ENCODE measurements at places on chromosomes 13 and 19. TPM values are rescaled to one million over a fixed set of nuclear protein-coding genes. Genes with fewer than 3 reads are reported as not detected.
A peak's percentile ranks its signal among the peaks of the same experiment; 100 is the strongest.

The FBN3 gene
- 0.32 TPM for total RNA-seq

The KCTD4 gene
- total RNA-seq, result 0.12 TPM

The ATP8B3 gene
- 0.19 TPM for total RNA-seq

The RFX1 gene
- total RNA-seq, result 12.8 TPM

The SIGLECL1 gene
- total RNA-seq, result not detected

The POU2F2 gene
- total RNA-seq, result 0.65 TPM

The NLRP5 gene
- total RNA-seq, result not detected

The KRTDAP gene
- total RNA-seq, result not detected

The ZNF578 gene
- 4.7 TPM for total RNA-seq

The BST2 gene
- 28.6 TPM for total RNA-seq

The IGFL1 gene
- total RNA-seq, result not detected

The SOHLH2 gene
- total RNA-seq, result not detected

GRCh38 chr13:111005808-111006505 is 91.1 kb upstream of the ANKRD10 start:
- peak; percentile 80 for DNase-seq
- H3K4me3 ChIP-seq, result no peak overlapping the region
- H3K36me3 ChIP-seq, result no peaks in the 10 kb centered on the region
- no peaks in the 10 kb centered on the region for H3K27me3 ChIP-seq
- H3K27ac ChIP-seq, result peak overlapping the region; percentile 89

DNA sequence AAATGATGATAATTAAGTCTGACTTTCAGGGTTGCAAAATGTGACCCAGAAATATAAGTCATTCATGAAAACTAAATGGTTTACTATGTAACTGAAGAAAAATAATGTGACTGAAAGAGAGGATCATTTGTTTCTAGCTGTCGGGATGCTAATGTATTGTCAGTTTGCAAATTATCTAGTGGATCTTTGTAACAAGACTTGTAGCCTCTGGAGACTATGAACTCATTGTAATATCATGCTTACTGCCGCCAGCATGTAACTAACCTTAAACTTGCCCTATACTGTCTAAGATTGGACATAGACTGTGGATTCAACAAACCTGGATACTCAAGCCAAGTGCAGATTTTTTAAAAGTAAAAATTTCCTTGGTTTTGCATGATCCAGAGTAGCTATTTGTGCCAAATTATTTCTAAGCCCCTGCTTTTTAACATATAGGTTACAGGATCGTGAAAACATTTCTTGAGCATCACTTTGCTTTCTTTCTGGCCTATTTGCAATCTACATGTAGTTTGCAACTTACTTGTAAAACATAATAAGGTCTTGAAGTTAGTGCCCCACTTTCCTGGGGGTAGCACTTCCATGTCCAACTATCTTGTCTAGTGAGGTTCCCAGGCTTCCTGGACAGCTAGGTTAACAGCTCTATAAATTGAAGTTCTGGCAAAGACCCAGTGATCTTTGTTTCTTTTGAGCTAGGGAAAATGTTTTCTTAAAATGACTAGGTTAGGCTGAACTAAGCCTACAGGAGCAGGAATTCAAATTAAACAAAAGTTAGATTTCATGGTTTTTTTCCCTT is 3.3 kb upstream of the POSTN start:
- no peak overlapping the region for H3K27ac ChIP-seq
- H3K4me3 ChIP-seq, result no peak overlapping the region
- no peaks in the 10 kb centered on the region for H3K36me3 ChIP-seq
- H3K27me3 ChIP-seq, result no peaks in the 10 kb centered on the region

DNA sequence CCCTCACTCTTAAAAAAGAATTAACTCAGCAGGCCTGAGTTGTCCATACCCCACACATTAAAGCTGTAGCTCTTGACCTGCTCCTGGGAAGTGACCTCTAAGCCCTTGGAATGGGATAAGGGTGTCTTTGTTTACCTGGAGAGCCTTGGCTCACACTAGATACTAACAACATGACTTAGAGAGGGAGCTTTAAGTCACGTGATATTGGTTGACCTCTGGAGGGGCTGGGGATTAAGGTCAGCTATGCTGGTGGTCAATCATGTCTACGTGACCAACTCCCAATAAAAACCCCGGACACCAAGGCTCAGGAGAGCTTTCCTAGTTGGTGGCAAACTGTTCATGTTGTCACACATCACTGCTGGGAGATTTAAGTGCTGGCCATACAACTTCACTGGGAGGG is 2.9 kb downstream of the NWD1 start:
- no peaks in the 10 kb centered on the region for H3K27me3 ChIP-seq
- no peak for DNase-seq
- H3K4me3 ChIP-seq, result no peak overlapping the region
- H3K27ac ChIP-seq, result no peak overlapping the region

DNA sequence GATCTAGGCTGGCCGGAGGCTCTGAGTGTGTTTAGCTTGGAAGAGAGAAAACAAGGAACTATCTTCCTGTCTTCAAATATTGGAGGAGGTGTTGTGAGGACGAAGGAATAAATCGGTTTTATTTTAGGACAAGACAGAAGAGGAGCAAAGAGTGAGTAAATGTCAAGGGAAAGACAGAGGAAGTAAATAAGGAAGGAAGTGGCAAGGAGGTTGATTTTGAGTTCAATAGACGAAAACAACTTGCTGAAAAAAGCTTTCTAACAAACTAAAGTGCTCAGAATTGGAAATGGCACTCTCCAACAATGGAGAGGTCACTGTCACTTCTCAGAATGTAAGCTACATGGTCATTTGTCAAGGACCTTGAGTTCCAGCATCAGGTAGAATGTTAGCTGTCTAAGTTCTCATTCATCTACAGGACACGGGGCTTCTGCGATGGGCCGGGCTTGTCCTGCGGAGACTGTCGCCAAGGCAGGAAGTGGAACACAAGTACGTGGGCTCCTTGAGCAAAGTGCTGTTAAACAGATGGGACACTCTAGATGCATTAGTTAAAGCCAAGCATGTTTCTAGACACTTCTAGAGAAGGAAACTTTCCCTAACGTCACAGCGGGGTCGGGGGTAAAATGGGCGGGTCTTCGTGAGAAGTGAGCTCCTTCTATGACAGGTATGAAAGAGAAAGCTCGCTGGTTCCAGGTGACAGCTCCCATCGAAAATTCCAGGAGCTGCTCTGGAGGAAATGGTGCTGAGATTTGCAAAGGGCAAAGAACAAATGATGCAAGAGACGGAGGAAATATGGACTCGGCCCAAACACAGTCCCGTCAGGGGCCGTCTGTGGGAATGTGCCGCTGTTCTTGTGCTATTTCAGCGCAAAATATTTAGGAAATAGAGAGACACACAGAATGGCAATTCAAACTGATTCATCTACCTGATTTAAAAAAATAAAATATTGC is 103.9 kb upstream of the UBL3 start:
- DNase-seq, result no peak
- no peaks in the 10 kb centered on the region for H3K36me3 ChIP-seq
- H3K4me3 ChIP-seq, result no peak overlapping the region
- H3K27ac ChIP-seq, result no peak overlapping the region

DNA sequence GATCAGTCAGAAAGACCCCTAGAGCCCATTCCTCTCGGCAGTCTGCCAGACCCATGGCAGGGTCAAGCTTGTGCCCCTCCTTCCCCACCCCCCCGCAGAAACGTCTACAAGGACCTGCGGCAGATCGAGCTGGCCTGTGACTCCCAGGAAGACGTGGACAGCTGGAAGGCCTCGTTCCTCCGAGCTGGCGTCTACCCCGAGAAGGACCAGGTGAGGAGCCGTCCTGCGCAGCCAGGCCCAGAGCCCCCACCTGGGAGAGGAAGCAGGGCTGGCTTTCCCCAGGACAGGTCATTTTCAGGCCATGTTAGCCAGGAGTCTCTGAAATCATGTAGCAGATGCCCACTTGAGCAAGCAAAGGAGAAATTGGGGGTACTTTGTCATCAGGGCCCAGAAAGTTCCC is 12.3 kb downstream of the TMED1 start:
- peaks cover 89% of the 10 kb centered on the region for H3K36me3 ChIP-seq
- no peaks in the 10 kb centered on the region for H3K27me3 ChIP-seq
- DNase-seq, result no peak
- no peak overlapping the region for H3K27ac ChIP-seq
- H3K4me1 ChIP-seq, result no peaks in the 10 kb centered on the region
- no peak overlapping the region for H3K4me3 ChIP-seq

- H3K36me3 ChIP-seq, result peaks cover 60% of the 10 kb centered on the region
- no peaks in the 10 kb centered on the region for H3K27me3 ChIP-seq
- H3K4me1 ChIP-seq, result peaks cover 8% of the 10 kb centered on the region
- no peak overlapping the region for H3K4me3 ChIP-seq
- H3K27ac ChIP-seq, result peak overlapping the region; percentile 97
- DNase-seq, result peak; percentile 92
Observed at GRCh38 chr19:41308450-41309179, 1.4 kb upstream of the CCDC97 start.

DNA sequence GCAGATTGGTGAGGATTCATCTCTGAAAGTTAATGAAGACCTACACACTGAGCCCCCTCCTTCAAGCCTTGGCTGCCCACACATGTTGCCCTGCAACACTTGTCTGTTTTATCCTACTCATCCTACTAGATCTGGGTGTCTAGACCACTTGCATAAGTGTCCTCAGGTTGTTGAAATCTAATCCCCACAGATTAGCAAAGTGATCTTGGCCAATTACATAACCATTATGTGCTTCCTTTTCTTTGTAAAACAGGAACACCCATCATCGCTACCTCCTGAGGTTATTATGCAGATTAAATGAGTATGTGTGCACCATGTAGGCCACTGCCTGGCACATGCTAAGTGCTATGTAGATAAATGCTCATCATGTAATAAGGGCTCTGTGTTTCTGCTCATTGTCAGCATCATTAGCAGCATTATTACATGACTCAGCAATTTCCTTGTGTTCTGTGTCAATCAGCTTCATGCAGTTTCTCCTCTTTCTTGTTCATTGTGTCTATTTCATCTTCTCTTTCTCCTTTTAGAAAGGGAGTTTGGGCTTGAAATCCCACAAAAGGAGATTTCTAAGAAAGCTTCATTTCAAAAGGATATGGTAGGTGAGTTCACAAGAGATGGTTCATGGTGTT is 15.1 kb downstream of the ZNF175 start:
- no peak overlapping the region for H3K4me3 ChIP-seq
- no peak for DNase-seq
- H3K4me1 ChIP-seq, result no peaks in the 10 kb centered on the region
- H3K27me3 ChIP-seq, result no peaks in the 10 kb centered on the region

- no peaks in the 10 kb centered on the region for H3K36me3 ChIP-seq
- no peak for DNase-seq
- H3K27ac ChIP-seq, result no peak overlapping the region
- no peak overlapping the region for H3K4me3 ChIP-seq
- no peaks in the 10 kb centered on the region for H3K27me3 ChIP-seq
Observed at GRCh38 chr13:73675821-73676220, 458.4 kb downstream of the KLF12 start.

GRCh38 chr19:56163097-56163496 is 12.7 kb upstream of the GALP start:
- no peak overlapping the region for H3K27ac ChIP-seq
- no peak for DNase-seq
- no peaks in the 10 kb centered on the region for H3K27me3 ChIP-seq
- no peak overlapping the region for H3K4me3 ChIP-seq
- no peaks in the 10 kb centered on the region for H3K4me1 ChIP-seq

DNA sequence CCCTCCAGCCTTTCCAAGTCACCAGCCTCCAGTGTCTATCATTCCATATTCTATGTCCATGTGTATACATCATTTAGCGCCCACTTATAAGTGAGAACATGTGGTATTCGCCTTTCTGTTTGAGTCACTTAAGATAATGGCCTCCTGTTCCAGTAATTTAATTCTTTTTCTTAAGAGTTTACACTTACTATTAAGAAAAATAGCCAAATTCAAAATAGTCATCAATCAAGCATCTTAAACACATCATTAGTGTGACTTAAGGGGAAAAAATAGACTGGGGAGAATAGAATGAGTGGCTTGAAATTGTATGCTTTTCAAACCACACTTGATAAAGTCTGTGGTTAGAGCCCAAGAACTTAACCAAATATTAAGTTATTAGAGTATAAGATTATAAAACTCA is 248.0 kb downstream of the MAB21L1 start:
- H3K27me3 ChIP-seq, result no peaks in the 10 kb centered on the region
- H3K4me3 ChIP-seq, result no peak overlapping the region
- H3K4me1 ChIP-seq, result no peaks in the 10 kb centered on the region

DNA sequence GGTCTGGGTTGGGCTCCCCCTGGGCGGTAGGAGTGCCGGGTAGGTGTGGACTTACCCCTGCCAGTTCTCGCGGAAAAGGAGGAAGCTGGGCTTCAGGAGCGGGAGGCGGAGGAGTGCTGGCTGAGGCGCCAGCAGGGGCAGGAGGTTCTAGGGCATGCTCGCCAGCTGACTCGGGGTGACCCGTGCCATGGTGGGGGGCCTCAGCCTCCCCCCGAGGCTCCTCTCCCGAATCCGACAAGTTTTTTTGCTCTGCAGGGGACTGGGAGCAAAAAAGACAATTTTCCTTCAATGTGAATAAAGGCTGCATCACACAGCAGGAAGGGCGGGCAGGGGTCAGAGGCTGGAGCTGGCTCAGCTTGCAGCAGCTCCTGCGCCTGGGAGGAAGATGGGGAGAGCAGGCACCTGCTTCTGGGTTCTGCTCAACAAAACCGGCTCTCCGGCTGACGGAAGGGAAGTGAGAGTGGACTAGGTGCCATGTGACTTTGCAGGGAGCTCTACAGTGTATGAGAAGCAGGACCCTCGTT is 26.5 kb downstream of the RANBP3 start:
- H3K4me1 ChIP-seq, result peaks cover 100% of the 10 kb centered on the region
- H3K27me3 ChIP-seq, result no peaks in the 10 kb centered on the region
- peak overlapping the region; percentile 2 for H3K27ac ChIP-seq

DNA sequence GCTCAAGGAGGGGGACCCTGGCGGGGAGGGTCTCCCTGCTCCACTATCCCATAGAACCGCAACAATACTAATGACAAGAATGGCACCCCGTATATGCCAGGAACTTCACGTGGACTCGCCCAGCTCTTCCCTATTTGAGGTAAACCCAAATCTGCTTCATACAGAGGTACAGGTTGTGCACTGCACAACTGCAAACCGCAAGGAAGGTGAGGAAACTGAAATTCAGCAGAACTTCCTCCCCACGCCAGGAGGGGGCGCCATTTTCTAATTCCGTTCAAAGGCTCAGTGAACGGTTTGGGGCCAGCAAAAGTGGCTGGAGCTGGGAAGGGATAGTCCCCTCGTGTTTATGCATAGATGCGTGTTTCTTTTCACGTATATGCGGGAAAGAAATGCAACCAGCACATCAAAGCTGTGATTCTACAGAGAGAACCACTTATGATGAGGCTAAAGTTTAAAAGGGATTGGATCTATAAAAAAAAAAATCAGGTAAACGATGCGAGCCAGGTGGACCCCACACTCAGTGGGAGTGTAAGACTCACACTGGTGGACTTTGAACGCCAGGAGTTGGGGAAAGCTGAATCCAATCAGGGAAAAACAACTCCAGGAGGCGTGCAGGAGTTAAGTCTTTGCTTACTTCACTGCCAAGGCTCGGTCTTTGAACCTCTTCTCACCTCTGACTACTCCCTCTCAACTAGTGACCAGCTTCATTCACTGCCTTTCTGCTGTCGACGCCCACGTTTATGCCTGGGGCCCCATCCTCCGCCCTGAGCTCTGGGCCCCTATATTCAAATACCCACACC is 20.3 kb downstream of the C19orf81 start:
- H3K27ac ChIP-seq, result no peak overlapping the region
- H3K27me3 ChIP-seq, result peaks cover 95% of the 10 kb centered on the region
- no peaks in the 10 kb centered on the region for H3K4me1 ChIP-seq
- no peaks in the 10 kb centered on the region for H3K36me3 ChIP-seq
- no peak overlapping the region for H3K4me3 ChIP-seq

- no peak overlapping the region for H3K4me3 ChIP-seq
- DNase-seq, result no peak
- no peaks in the 10 kb centered on the region for H3K4me1 ChIP-seq
- no peaks in the 10 kb centered on the region for H3K36me3 ChIP-seq
Observed at GRCh38 chr13:29323954-29324353, 271.5 kb downstream of the SLC7A1 start.
